NCI-H187 treated with DMSO at 0.1 percent for 48 hours (cell line): ENCODE measurements at places on chromosomes 7 and 10.

GRCh38 chr10:52779541-52780390, 7.2 kb upstream of the MBL2 start:
- no peak for DNase-seq

GRCh38 chr10:50990568-50991455, 83.5 kb upstream of the PRKG1 start:
- DNase-seq, result no peak

DNA sequence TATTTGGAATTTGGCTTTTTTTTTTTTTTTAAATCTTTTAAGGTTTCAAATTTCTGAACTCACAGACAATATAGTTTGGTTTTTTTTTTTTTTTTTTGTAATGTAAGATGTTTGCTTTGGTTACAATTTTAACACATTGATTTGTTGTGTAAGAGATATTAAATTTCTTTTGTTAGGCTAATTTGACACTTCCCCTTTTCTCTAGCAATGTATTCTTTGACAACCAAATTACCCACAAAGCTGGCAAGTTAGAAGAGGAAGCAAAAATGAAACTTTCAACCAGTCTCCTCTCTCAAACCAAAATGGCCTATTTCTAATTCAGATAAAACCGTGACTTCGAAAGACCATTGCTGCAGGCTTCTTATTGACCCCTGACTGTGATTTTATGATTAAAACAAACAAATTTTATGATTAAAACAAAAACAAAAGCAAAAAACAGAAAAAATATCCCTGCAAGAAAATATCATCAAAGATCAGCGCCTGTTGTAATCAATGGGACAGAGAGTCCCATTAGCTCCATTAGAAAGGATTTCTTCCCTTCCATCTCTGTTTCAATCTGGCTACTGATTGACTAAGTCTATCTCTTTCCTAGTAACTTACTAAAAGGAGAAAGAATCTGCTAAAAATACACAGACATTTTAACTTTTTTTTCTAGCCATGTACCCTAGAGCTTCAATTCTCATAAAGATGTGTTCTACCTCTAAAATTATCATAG, 489.2 kb downstream of the MDFIC start:
- no peak for DNase-seq

DNA sequence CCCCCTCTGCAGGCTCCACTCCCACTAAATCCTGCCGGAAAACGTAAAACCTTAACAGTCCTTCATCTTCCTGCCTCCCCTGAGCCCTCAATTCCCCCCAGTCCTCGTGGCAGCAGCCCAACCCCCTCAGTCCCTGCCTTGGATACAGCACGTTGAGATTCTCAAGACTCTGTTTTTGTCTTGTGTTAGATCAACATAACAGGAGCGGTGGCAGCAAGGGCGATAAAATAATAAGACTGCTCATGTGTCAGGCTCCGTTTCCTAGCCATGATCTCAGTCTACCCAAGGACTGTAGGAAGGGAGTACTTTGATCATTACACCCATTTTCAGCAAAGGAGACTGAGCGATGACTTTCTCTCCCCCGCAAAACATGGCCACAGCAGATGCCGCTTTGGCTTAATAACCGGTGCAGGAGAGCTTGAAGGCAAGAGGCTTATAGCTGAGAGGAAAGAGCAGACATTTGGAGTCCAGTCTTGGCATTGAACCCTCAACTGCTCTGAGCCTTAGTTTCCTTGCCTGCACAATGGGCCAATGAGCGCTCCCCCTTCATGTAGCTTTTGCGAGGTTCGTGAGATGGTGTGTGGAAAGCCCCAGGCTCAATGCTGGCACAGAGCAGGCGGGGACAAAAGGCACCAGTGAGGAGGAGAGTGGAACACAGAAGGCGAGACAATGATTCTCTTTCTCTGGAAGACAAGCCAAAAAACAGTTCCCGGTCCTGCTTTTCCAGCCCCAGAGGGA, 42.1 kb upstream of the PCBD1 start:
- no peak for DNase-seq

- DNase-seq, result no peak
Measured at GRCh38 chr7:75536940-75537538, 44.9 kb downstream of the SPDYE5 start.

DNA sequence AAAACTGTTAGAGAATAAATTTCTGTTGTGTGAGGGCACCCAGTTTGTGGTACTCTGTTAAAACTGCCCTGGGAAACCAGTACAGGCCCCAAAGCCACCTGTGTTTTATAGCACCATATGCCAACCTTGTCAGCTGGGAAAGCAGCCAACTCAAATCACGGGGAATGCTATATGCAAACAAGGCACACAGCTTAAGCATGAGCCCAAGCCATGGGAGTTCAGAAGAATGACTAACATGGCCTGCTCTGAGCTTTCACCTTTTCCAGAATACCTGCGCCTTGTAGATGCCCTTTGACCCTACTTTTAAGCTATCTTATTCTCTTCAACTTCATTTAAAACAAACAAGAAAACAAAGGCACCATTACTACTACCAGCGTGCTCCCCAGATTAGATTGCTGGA, 5.5 kb upstream of the SLC25A13 start:
- no peak for DNase-seq

DNA sequence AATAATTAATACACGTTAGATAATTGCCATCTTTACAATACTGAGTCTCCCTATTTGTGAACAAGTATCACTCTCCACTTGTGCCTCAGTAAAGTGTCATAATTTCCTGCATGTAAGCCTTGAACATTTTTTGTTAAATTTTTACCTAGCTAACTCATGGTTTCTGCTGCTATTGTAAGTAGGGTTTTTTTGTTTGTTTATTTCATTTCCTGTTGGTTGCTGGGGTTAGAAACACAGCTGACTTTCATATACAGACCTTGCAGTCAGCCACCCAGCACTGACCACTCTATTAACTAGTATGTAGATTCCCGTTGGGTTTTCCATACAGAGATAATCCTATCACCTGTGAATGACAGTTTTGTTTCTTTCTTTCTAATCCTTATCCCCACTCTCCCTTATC, 133.3 kb downstream of the MPP7 start:
- DNase-seq, result no peak
